Activated CD8-positive, alpha-beta memory T cell treated with anti-CD3 and anti-CD28 coated beads, Interleukin-2, amount 10 ng/mL, durations not matched to agents 7 days and 5 days (primary cell): ENCODE measurements at places on chromosomes 11 and 22.
A peak's percentile ranks its signal among the peaks of the same experiment; 100 is the strongest.

DNA sequence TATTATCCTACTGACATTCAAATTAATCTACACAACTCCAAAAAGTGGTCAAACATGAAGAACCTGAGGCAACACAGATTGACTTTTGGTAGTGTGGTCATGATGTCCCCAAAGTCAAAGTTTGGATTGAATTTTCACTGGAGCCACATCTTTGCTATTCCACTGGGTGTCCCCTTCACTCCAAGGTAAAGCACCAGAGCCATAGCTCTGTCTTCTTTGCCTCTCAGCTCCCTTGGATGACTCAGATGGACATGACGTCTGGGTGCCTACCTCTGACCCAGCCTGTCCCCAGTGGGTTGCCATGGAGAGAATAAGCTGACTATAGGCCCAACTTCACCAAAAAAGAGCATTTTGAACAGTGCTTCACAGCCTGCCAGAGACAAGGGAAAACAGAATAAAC, 57.4 kb upstream of the ARHGAP42 start:
- no peak for DNase-seq

GRCh38 chr11:134583397-134583990, 171.5 kb upstream of the B3GAT1 start:
- peak; percentile 57 for DNase-seq

GRCh38 chr11:17428925-17429324, 40.5 kb upstream of the KCNJ11 start:
- no peak for DNase-seq

DNA sequence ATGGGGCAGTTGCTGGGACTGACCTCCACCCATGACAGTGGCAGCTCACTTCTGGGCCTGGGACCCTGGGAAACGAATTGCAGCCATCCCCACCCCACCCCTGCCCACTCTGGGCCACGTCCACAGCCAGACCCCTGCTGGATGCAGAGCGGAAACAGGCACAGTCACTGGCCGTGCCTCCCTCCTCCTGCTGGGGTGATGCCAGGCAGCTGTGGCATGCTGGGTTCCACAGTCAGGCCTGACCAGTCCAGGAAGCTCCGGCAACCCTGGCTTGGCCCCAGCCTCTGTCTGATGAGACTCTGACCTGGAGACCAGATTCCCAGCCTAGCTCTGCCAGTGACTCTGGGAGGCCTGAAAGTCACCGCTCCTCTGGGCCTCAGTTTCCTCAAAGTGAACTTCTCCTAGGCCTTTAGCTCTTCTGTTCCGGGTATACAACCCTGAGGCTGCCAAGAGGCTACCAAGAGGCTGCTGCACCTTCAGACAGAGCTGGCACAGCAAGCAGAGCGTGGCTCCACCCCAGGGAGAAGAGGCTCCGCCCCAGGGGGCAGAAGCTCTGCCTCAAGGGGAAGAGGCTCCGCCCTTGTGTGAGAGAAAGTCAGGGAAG, 8.9 kb downstream of the SULT4A1 start:
- DNase-seq = no peak

- DNase-seq = no peak
Measured at GRCh38 chr11:121421149-121421901, 30.8 kb upstream of the SORL1 start.

- no peak for DNase-seq
Measured at GRCh38 chr11:8810540-8811301, 100.3 kb upstream of the AKIP1 start.

GRCh38 chr11:68014157-68014946, 4.2 kb downstream of the ALDH3B1 start:
- DNase-seq = no peak

DNA sequence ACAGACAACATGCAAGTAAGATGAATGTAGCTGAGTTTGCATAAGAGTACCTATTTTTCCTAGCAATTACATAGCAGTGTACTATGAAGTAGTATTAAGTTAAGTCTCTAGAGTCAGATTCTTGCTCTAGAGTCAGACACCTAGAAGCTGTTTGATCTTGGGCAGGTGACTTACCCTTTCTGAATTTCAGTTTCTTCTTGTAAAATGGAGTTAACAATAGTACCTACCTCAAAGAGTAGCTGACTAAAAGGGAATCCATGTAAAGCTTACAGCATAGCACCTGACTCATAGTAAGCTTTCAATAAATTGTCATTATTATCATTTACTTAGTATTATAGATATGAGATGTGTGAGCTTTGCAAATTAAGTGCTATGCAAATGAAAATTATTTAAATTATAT, 47.8 kb upstream of the PTPRJ start:
- no peak for DNase-seq

DNA sequence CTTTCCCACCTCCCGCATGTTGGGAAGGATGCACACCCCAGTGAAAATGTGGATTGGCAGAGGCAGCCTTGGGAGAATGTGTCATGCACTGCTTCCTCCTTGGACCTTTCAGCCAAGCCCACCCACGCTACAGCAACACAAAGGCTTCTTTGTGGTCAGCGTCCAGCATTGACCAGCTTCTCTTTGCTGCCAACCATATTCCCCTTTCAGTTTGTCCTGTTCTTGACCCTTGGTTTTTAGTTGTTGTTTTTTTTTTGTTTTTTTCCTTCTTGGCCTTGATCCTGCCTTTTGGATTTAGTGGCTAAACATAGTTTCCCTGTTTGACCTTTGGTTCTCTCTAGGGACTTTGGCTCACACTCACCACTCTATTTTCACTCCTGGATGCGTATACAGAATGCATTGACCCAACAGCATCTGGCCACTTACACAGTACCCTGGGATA, 573.6 kb downstream of the INSC start:
- no peak for DNase-seq

- DNase-seq = peak; percentile 72
Measured at GRCh38 chr11:72091292-72091691, 10.6 kb downstream of the LRRC51 start.

DNA sequence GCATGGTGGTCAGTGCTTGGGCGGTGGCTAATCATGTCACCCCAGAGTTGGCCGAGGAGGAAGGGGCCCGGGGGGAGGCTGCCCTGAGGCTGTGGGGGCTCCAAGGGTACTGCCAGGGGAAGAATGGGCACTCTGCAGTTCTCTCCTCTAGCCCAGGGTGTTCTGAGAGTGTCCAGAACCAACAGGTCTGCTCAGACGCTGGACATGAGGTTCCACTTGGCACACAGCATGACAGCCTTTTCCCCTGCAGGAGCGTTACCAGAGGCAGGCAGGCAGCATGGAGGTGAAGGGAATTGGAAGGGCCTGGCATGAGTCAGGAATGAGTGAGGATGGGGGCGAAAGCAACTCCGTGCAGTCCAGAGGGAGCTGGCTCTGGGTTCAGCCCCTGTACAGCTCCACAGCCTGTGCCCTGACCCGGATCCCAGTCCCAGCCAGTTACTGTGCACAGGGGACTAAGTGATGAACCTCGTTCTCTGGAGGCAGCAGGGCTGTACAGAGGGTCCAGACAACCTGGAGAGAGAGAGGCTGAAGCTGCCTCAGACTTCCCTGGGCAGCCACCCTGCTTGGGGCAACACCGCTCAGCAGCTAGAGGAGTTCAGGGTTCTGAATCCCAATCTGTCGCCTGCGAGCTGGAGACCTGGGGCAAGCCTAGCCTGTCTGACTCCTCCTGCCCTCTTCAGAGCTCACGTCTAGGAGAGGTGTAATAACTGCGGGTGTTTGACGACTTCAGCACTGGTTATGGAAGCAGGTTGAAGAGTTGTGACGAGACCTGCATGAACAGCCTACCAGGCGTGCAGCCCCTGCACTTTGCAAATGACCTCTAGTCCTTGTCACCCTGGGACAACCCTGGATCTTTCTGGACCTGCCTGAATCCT, 14.7 kb upstream of the TUB start:
- DNase-seq = peak; percentile 36

DNA sequence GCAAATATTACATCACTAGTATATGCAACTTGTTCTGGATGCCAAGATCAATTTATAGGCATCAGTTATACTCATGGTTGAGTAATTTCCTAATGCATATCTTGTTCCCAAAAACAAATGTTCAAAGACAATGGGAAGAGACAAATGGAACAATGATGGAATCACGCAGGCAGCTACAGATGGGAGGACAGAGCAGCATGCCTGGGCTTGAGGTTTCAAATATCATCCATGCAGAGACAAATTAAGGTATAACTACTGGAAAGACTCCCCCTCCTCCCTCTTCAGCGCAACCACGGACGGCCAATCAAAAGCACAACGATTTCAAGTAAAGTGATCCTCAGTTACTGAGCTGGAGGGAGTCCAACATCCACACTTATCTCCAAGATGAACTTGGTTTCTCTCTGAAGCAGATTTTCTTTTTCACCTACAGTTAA, 106.8 kb downstream of the CCDC83 start:
- no peak for DNase-seq

DNA sequence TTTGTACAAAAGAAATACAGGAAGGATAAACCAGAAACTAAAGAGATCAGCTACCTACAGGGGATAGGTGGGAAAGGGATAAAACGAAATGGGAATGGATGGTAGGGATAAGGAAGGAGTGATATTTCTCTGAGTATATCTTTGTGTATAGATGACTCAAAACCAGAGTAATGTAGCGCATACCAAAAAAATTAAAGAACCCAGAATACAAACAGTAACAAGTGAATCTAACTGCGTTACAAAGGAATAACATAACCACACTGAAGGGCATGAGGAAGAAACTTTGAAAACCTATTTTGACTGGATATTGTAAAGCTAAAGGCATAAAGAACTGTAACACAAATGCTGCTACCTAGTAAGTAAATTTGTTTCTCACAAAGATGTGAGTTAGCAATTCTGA, 37.9 kb downstream of the MAPK1 start:
- no peak for DNase-seq

- no peak for DNase-seq
Measured at GRCh38 chr22:17164392-17165024, 5.4 kb upstream of the HDHD5 start.

DNA sequence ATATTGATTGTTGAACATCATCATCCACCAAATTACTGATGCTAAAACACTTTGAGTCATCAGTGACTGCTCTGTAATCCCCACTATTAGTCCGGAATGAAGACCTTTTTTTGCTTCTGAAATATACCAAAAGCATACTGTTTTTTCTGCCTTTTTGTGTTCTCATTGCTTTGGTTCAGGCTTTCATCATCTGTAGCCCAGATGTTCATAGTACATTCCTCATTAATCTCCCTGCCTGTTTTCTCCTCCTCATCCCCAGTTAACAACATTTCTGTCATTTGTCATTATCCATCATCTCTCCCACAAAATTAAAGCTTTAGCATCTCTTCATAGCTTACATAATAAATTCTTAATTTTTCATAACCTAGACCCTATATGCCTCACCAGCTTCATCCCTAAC, 9.2 kb downstream of the CEP57 start:
- DNase-seq = no peak

- DNase-seq = no peak
Measured at GRCh38 chr11:41018224-41018623, 441.2 kb downstream of the LRRC4C start.

- DNase-seq = no peak
Measured at GRCh38 chr11:2347308-2347830, 29.7 kb upstream of the CD81 start.

- peak; percentile 32 for DNase-seq
Measured at GRCh38 chr22:22756109-22756508, 111.7 kb downstream of the GGTLC2 start.

DNA sequence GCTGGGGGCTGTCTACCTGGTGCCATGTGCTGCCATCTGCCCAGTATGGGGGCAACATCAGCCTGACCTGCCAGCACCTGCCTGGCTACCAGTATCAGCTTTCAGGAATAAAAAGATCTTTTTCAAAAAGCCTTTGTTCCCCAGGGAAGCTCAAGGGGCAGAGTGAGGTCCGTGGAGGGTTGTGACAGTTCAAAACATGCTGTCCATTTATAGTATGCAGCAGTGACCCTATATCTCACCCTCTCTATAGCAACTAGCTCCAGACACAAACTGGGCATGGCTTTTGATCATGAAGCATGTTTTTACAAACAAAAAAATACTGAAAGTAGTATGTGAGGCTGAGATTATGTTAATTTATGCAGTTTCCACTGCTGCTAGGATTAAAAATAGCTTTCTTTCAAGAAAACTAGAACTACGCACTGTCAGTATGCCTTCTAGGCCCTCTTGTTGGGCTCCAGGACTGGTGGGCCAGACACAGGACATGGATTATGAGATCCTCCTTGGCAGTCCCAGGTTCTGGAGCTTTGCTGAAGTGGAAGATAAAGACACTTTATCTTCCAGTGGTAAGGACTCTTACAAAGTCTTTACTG, 23.4 kb downstream of the NAV2 start:
- DNase-seq = no peak

DNA sequence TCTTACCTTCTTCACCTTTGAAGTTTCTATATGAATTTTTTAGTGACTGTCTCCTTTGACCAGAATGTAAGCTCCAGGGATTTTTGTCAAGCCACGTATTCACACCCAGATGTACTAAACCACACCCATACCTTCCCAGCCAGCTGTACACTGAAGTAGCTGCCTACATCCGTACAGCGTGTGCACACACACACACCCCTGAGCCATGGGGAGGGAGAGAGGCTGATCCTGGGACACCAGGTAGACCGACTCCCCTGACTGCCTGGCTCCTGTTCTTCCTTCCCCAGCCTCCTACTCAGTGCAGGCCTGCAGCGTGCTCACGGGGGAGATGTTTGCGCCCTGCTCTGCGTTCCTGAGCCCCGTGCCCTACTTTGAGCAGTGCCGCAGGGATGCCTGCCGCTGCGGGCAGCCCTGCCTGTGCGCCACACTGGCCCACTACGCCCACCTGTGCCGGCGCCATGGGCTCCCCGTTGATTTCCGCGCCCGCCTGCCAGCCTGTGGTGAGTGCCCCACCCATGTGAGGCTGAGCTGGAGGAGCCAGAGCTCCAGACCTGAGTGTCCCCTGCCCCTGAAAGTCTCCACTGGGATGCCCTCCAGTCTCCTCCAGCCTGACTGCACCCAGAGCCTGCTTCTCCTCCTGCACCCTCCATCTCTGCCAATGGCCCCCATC, 25.9 kb downstream of the OTOG start:
- DNase-seq = no peak

GRCh38 chr11:69446108-69446507, 35.4 kb upstream of the LINC01488 start:
- no peak for DNase-seq

DNA sequence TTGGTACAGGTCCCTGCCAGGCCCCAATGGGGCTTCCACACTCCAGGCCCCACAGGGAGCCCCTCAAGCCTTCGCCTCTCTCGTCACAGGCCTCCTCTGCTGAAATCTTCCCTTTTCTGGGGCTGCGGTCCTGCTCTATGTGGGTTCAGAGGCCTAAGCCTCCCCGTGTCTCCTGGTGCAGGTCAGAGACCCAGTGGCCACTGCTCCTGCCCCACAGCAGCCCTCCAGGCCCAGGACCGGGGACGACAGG, 5.9 kb upstream of the IFITM3 start:
- no peak for DNase-seq

- peak; percentile 19 for DNase-seq
Measured at GRCh38 chr11:134637091-134638015, 225.3 kb upstream of the B3GAT1 start.
